Vagina (tissue), 2 donors: ENCODE measurements at places on chromosomes 7 and 10. TPM values are rescaled to one million over a fixed set of nuclear protein-coding genes. Genes with fewer than 3 reads are reported as not detected.

Gene CDC123
- total RNA-seq, result 30.4 TPM

Gene HYAL4
- 0.49 TPM for total RNA-seq

Gene AMZ1
- 1.2 TPM for total RNA-seq

- H3K4me1 ChIP-seq, result peaks cover 12% of the 10 kb centered on the region
- H3K27ac ChIP-seq, result no peak overlapping the region
- no peaks in the 10 kb centered on the region for H3K27me3 ChIP-seq
- no peaks in the 10 kb centered on the region for H3K36me3 ChIP-seq
Measured at GRCh38 chr7:28360739-28361138, 51.6 kb upstream of the CREB5 start.

- no peaks in the 10 kb centered on the region for H3K27me3 ChIP-seq
- no peak overlapping the region for H3K4me3 ChIP-seq
- no peaks in the 10 kb centered on the region for H3K36me3 ChIP-seq
- H3K4me1 ChIP-seq, result peaks cover 11% of the 10 kb centered on the region
- no peak for DNase-seq
Measured at GRCh38 chr10:32150532-32151101, 94.4 kb upstream of the KIF5B start.

DNA sequence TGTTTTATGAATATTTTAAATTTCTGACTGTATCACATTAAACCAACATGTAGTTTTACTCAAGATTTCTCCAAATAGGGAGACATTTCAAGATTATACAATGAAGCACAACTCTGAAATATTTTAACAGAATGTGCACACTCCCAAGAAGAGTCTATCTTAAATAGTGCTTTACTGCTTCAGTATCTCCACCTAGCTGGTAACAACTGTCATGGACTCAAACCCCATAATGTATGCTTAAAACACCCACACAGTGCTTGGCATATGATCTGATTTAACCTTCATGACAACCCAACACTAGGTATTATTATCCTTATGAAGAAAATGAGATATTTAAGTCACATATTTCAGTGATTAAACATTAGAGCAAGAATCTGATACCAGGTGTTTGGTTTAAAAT lies 45.9 kb downstream of the ASZ1 start:
- H3K4me3 ChIP-seq, result no peak overlapping the region
- no peaks in the 10 kb centered on the region for H3K4me1 ChIP-seq
- no peaks in the 10 kb centered on the region for H3K36me3 ChIP-seq

DNA sequence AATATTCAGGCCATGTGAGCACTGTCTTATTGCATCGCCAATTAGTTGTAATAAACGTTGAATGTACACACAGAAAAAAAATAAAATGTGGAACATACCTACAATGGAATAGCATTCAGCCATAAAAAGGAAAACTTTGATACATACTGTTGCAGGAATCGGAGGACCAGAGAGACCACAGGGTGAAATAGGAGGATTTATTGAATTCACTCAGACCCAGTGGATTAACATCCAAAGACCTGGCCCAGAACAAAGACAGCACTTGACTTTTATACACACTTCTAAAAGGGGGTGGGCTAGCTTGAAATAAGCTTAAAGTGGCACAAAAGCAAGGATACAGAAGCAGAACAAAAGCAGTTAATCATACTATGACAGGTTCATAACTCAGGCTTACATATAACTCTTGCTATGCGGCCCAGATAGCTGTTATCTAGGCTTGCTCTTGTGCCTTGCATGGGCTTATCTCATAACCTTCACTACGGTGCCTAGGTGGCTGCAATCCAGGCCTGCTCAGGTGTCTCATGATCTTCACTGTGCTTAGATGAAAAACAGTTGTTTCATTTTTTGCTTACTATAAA lies 292.2 kb upstream of the TAC1 start:
- H3K27me3 ChIP-seq, result no peaks in the 10 kb centered on the region
- no peaks in the 10 kb centered on the region for H3K4me1 ChIP-seq
- H3K4me3 ChIP-seq, result no peak overlapping the region
- no peak overlapping the region for H3K27ac ChIP-seq
- H3K36me3 ChIP-seq, result no peaks in the 10 kb centered on the region
- DNase-seq, result no peak
